Bronchial epithelial cell (primary cell): ENCODE measurements at places on chromosomes 5 and 9. TPM values are rescaled to one million over a fixed set of nuclear protein-coding genes. Genes with fewer than 3 reads are reported as not detected.

The CYSRT1 gene
- total RNA-seq, result 3.9 and 23.2 TPM in 2 replicates

The FAM120AOS gene
- 47.1 and 63.1 TPM in 2 replicates for total RNA-seq

The KLHL9 gene
- 22.9 and 25.6 TPM in 2 replicates for total RNA-seq

The GABRB2 gene
- total RNA-seq, result not detected in 2 replicates

The WNT8A gene
- not detected in 2 replicates for total RNA-seq

The PKN3 gene
- 1.5 and 2.1 TPM in 2 replicates for total RNA-seq

The SLC38A9 gene
- 30.7 and 32.4 TPM in 2 replicates for total RNA-seq

The FTMT gene
- not detected in 2 replicates for total RNA-seq

The TMC1 gene
- 1.0 TPM in 1 of 2 replicates, not detected in the other for total RNA-seq

The ATG10 gene
- total RNA-seq, result 9.7 and 12.7 TPM in 2 replicates

The TRIP13 gene
- total RNA-seq, result 0.77 and 1.8 TPM in 2 replicates

The ADAMTS2 gene
- total RNA-seq, result under 0.01 and 0.26 TPM in 2 replicates

The ADAMTS19 gene
- total RNA-seq, result under 0.01 and 0.13 TPM in 2 replicates
